ENCODE measurements at places on chromosomes 2 and 18.

- DNase-seq: no peak
Measured at GRCh38 chr2:3151153-3151918, 226.3 kb downstream of the EIPR1 start.

- no peak for DNase-seq
Measured at GRCh38 chr18:48938827-48939204, 11.9 kb downstream of the SMAD7 start.

DNA sequence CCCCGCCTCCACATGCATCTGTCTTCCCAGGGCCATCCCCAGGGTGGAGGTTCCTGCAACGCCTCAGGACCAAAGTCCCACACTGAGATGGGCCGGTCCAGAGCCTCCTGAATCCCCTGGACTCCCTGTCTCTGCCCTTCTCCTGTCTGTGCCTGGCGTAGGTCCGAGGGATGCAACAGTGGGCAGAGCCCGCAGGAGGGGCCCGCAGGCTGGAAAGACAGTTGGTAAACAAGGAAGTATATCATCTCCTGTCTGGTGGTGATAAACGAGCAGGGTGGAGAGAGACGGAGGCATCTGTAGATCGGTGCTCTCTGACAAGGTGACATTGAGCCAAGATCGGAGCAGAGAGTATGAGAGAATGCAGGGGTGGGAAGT, 72.6 kb upstream of the RAB6C start:
- DNase-seq: no peak

GRCh38 chr18:75203416-75204268, 5.3 kb downstream of the PTGR3 start:
- no peak for DNase-seq

GRCh38 chr2:174026122-174026845, 61.1 kb upstream of the SP3 start:
- DNase-seq: no peak

GRCh38 chr2:209713219-209713618, 58.4 kb upstream of the UNC80 start:
- no peak for DNase-seq

DNA sequence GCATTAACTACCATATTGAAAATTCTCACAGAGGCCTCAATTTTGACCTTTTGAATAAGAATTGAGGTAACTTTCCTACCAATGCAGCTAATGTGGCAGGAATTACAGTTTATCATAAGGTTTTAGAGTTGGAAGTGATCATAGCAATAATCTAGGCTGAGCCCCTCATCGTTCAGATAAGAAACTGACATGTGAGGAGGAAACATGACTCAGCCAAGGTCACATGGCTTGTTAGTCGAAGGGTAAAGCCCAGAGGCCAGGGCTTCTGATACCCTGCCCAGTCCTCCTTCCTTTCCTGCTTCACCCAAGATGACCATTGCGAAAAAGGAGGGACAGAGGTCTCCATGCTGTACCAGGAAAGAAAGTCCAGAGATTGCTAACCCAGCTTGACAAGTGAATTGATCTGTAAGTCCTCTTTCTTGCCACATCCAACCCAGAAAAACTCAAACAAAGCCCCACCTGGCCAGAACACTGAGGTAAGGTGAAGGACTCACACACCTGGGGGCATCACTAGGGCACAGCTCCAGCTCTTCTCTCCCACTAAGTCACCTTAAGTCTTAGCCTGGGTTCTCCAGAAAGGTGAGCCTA, 174.8 kb downstream of the EN1 start:
- DNase-seq: no peak

GRCh38 chr2:214699236-214699635, 110.2 kb downstream of the BARD1 start:
- DNase-seq: no peak

- no peak for DNase-seq
Measured at GRCh38 chr2:46340740-46341420, 43.7 kb downstream of the EPAS1 start.

- no peak for DNase-seq
Measured at GRCh38 chr18:36402765-36403396, 105.4 kb downstream of the FHOD3 start.

DNA sequence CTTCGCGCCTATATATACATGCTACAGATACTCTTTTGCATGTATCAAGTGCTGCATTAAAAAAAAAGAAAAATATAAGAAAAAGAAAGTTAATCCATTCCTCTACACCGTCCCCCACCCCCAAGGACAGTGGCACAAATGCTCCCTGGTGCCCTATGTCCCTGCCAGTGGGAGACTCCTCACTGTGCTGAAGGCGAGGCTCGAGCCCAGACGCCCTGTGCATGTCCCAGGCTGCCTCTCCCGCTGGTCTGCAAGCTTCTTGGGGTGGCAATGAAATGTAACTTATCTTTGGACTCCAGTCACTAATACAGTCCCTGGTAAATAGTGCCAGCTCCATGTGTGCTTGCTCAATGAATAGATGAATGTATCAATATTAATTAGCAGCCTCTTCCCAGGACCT, 185.6 kb upstream of the SMAD2 start:
- no peak for DNase-seq

DNA sequence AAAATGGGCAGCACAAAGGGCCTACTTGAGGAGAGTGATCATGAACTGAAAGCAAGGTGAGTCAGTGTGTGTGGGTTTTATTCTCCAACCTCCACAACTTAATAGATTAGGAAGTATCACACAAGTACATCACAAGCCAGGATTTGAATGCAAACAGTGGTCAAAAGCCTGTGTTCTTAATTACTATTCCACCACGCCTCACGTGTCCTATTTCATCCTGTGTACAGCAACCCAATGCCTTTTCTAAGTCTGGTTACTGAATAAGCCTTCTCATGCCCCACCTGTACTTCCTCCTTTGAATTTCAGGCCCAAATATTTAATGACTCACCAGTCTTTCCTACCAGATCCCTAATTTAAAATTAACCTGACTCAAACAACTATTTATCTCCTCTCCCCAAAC, 755.7 kb upstream of the SLC8A1 start:
- DNase-seq: no peak

DNA sequence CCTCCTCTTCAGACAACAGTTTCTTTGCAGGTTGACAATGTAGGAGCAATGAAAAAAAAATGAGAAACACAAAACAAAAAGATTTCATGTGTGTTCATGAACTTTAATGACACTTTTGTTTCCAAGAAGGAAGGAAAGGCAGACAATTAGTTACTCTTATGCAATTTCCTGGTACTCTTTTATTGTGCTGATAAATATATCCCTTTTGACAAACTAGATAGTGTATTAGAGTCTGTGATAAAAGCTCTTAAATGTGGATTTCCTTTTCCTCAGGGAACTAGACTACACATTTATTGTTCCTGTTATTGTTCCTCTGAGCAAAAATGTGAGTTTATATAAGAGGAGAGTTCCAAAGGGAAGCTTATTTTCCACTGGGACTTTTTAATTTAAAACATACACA, 188.7 kb upstream of the NRXN1 start:
- no peak for DNase-seq

DNA sequence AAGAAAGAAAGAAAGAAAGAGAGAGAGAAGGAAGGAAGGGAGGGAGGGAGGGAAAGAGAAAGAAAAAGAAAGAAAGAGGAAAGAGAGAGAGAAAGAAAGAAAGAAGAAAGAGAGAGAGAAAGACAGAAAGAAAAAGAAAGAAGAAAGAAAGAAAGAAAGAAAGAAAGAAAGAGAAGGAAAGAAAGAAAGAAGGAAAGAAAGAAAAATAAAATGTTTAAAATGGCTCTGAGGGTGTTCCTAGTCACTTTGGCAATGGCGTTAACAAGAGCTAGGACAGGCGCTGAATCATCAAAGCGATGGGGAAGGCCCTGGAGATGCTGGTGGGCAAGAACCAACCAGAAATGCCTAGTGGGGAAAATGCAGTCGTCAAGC, 77.8 kb upstream of the GPC1 start:
- DNase-seq: no peak

GRCh38 chr2:51782921-51783765, 751.2 kb upstream of the NRXN1 start:
- DNase-seq: no peak

DNA sequence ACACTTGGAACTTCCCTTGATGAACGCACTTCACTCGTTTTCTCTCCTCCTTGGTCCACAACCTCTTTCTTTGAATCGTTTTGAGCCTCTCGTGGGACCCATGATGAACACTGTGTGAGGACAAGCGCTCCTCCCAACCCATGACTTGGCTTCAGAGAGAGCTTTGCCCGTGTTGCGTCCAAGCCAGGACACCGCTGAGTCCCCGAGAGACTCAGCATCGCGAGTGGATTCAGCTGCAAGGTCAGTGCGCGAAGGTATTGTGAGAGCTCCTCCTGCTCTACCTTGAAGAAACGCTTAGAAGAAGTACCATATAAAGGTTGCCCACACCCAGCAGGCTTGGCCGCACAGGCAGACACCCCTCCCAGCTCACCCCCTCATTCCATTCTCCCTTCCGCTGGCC, 58.7 kb downstream of the ZNF516 start:
- no peak for DNase-seq

DNA sequence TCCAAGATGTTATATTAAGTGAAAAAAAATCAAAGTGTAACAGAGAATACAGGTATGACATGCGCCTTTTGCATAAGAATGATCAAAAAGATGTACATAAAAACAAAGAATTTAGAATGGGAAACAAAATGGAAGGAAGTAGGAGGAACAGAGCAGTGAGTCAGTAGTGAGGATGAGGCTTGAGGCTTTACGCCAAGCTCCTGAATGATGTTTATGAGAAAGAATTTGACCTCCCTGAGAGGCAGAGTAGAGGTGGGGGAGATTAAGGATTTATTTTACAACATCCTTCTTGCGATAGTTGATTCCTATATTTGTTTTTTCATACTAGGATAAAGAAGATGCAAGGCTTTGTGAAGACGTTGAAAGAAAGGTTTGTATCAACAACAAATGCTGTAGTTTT, 81.4 kb downstream of the DCDC2C start:
- no peak for DNase-seq

DNA sequence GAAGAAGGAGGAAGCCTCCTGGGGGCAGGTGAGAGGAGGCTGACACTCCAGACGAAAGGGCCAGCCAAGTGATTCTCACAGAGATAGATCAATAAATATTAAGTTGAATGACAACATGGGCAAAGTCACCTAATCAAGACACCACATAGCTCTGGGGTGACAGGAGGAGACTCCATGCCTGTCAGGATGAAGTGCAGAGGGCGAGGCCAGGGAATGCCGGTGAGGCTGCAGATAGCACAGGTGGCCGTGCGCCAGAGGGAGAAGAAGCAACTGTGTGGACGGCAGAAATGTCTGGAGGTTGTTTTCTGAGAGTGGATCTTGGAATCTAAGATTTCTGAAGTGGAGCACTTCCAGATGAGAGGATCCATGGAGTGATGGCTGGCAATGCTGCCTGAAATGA, 71.4 kb downstream of the NAB1 start:
- no peak for DNase-seq

DNA sequence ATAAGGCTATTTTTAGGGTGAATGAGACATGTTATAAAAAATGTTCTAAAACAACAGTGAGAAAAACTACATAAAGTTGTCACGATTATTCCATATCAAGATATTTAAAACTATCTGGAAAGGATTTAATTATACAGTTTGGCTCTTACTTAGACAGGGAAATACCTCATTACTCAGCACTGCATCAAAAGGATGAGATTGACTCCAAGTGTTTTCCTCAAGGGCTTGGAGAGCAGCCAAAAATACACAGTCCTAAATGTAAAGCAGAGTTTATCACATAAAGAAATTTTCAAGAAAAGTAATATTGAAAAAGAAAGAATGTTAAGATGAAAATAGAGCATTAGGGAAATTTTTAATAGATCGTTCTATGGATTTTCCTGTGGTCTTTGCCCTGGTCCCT, 285.5 kb upstream of the NETO1 start:
- DNase-seq: no peak

- DNase-seq: no peak
Measured at GRCh38 chr2:10647441-10647840, 42.3 kb downstream of the NOL10 start.

- DNase-seq: no peak
Measured at GRCh38 chr2:204207866-204208265, 271.3 kb downstream of the ICOS start.

DNA sequence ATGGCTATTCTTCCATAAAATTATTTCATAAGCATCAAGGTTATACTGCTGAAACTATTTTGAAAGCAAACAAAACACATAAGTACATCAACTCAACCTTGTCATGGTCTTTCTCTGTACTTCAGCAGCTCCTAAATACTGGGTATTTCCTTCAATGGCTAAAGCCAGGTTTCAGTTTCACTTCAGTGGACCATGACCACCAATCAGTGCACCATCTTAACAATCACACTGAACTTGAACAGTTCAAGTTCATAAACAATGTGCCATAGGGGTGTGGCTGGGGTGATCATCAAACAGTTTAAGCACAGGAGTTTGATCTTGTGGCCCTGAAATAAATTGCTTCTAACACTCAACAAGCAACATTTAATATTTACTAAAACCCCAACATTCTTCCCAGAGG, 124.1 kb upstream of the FIGN start:
- no peak for DNase-seq

DNA sequence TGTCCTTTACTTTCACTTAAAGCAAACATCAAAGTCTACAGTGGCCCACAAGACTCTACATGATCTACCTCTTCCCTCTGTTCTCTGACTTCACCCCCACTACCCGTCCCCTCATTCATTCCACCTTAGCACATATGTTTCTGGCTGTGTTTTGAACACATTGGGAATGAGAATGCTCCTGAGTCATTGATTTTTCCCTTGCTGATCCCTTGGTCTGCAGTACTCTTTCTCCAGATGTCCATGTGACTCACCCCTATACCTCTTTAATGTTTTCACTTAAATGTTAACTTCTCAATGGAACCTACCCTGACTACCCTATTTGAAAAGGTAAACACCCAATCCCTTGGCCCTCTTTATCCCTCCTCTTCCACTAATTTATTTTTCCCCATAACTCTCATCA, 30.7 kb upstream of the FRZB start:
- DNase-seq: no peak

GRCh38 chr2:11168488-11168887, 13.2 kb downstream of the SLC66A3 start:
- DNase-seq: no peak

GRCh38 chr18:22952525-22952924, 19.4 kb downstream of the RBBP8 start:
- DNase-seq: no peak

DNA sequence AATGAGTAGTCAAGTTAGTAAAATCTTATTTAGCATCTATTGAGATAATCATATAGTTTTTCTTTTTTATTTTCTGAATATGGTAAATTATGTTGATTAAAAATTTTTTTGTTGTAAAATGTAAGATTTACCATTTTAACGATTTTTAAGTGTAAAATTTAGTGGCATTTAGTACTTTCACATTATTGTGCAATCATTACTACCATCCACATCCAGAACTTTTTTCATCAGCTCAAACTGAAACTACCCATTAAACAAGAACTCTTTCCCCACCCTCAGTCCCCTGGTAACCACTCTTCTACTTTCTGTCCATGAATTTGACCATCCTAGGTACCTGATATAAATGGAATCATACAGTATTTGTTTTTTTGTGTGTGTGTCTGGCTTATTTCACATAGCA, 11.1 kb downstream of the RAB3GAP1 start:
- DNase-seq: no peak

DNA sequence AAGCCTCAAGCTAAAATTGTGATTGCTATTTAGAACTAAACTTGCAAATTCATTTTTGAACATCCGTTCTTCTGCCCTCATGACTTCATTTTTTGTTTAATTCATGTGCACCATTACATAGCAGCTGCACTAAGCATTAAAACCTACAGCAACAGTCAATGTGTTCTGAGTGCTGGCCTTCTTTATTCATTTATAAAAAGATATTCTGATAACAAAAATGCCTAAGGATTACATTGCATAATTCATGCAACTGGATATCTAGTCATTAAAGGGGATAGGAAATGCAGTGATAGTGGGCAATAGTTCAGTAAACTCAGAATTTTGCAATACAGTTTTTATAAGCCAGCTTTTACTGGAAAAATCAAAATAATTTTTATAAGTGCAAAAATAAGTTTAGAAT, 294.4 kb upstream of the EPC2 start:
- DNase-seq: no peak

All from NCI-H460 (cell line).